ENCODE measurements at places on chromosomes 16 and 17.

- no peak overlapping the region for H3K4me3 ChIP-seq
- DNase-seq = no peak
- H3K36me3 ChIP-seq = no peaks in the 10 kb centered on the region
- no peaks in the 10 kb centered on the region for H3K27me3 ChIP-seq
These were observed 21.2 kb downstream of the ATP6V0D1 start for GRCh38 chr16:67459861-67460150.

- H3K36me3 ChIP-seq = peaks cover 4% of the 10 kb centered on the region
- DNase-seq = peak; percentile 21
- peak overlapping the region; percentile 24 for H3K4me3 ChIP-seq
- H3K4me1 ChIP-seq = peaks cover 25% of the 10 kb centered on the region
- peaks cover 63% of the 10 kb centered on the region for H3K27me3 ChIP-seq
These were observed 3.7 kb upstream of the CBX8 start for GRCh38 chr17:79800325-79801155.

DNA sequence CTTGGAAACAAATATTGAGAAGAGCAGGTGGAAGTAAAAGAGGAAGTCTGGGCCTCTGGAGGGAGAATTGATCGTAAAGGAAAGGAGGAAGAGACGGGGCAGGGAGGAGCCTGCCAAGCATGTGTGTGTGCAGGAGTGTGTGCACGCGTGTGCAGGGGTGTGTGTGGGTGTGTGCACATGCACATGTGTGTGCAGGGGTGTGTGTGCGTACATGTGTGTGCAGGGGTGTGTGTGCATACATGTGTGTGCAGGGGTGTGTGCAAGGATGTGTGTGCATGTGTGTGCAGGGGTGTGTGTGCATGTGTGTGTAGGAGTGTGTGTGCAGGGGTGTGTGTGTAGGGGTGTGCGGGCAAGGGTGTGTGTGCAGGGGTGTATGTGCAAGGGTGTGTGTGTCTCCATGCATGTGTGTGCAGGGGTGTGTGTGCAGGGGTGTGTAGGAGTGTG is 10.0 kb downstream of the CEP295NL start:
- peaks cover 28% of the 10 kb centered on the region for H3K4me1 ChIP-seq
- DNase-seq = no peak
- peaks cover 27% of the 10 kb centered on the region for H3K36me3 ChIP-seq
- no peak overlapping the region for H3K27ac ChIP-seq
- H3K4me3 ChIP-seq = no peak overlapping the region

DNA sequence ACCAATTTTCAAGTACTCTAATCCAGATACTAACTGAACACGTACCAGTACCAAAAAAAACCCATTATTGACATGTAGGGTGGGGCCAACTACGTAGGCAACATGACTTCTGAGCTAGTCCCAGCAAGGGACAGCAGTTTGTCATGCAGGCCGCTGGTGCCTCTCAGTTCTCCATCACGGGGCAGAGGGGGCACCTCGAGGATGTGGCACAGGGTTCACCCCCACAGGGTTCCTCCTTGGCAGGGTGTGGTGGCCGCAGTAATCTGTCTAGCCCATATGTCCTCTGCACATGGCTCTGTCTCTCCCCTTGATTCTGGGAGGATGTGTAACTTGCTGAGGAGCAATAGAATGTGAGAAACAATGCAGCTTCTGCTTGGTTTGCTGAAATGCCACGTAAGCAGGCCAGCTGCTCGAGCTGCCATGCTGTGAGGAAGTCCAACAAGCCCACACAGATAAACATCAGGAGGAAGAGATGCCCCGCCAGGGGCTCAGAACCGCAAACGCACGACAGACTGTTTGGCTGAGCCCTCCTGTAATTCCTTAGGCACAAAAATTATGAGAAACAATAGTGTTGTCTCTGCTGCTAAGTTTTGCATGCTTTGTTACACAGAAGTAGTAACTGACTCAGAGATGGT is 62.4 kb downstream of the NT5M start:
- H3K4me1 ChIP-seq = peaks cover 5% of the 10 kb centered on the region
- H3K27me3 ChIP-seq = peaks cover 44% of the 10 kb centered on the region
- H3K27ac ChIP-seq = no peak overlapping the region
- H3K4me3 ChIP-seq = no peak overlapping the region

- no peak for DNase-seq
- peaks cover 39% of the 10 kb centered on the region for H3K4me1 ChIP-seq
- H3K4me3 ChIP-seq = no peak overlapping the region
These were observed 91.3 kb downstream of the WWP2 start for GRCh38 chr16:69853481-69853880.

DNA sequence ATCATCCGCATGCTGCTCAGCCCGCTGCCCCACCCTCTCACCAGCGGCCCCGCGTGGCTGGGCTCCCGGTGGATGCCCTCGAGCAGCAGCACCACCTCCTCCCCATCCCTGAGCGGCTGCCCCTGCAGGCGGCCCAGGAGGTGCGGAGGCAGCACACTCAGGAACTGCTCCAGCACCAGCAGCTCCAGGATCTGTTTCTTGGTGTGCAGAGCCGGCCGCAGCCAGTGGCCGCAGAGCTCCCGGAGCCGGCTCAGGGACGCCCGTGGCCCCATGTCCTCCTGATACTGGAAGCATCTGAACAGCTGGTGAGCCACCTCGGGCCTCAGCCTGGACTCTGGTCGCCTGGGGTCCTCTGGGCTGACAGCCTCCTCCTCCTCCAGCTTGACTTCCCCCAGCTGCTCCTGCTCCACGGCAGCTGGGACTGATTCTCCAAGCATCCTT is 6.6 kb downstream of the ZSCAN10 start:
- no peak overlapping the region for H3K4me3 ChIP-seq
- no peak for DNase-seq
- H3K36me3 ChIP-seq = no peaks in the 10 kb centered on the region
- peaks cover 26% of the 10 kb centered on the region for H3K27me3 ChIP-seq
- peaks cover 7% of the 10 kb centered on the region for H3K4me1 ChIP-seq

DNA sequence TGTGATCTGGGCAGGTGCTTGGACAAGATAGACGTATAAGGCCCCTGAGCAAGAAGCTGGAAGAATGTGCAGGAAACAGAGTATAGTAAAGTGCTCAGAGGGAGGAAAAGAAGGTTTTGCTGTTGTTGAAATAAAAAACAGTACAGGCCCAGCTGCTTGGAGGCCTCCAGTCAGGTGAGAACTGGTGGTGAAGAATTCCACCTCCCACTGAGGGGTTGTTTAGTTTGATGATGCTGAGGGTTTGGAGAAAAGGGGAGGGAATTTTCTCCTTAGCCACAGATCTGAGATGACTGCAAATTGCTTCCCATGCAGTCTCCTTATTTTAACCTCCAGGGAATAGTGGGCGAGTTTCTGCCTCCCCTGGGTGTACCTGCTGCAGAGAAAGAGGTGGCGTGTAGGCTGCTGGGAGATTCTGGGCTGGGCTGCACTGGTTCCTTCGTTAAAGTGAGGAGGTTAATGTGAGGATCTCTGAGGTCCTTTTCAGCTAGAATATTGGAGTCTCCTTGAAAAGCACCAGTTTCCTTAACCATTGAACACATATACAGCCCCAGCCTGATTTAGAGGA is 25.8 kb downstream of the SMPD3 start:
- DNase-seq = no peak
- H3K4me1 ChIP-seq = peaks cover 6% of the 10 kb centered on the region
- H3K36me3 ChIP-seq = no peaks in the 10 kb centered on the region
- H3K27ac ChIP-seq = no peak overlapping the region
- peaks cover 24% of the 10 kb centered on the region for H3K27me3 ChIP-seq
- H3K4me3 ChIP-seq = no peak overlapping the region

- H3K27me3 ChIP-seq = peaks cover 2% of the 10 kb centered on the region
- peaks cover 17% of the 10 kb centered on the region for H3K4me1 ChIP-seq
- no peak overlapping the region for H3K27ac ChIP-seq
- H3K4me3 ChIP-seq = peak overlapping the region; percentile 88
- H3K36me3 ChIP-seq = no peaks in the 10 kb centered on the region
These were observed 539 bp downstream of the LRRC45 start for GRCh38 chr17:82023447-82024241.

GRCh38 chr17:63635787-63636186 is 13.6 kb downstream of the MAP3K3 start:
- H3K27ac ChIP-seq = no peak overlapping the region
- peaks cover 16% of the 10 kb centered on the region for H3K36me3 ChIP-seq
- DNase-seq = no peak
- no peak overlapping the region for H3K4me3 ChIP-seq
- H3K27me3 ChIP-seq = no peaks in the 10 kb centered on the region
- peaks cover 9% of the 10 kb centered on the region for H3K4me1 ChIP-seq

- peaks cover 3% of the 10 kb centered on the region for H3K27me3 ChIP-seq
- no peaks in the 10 kb centered on the region for H3K36me3 ChIP-seq
These were observed at the start of gene ERBB2 for GRCh38 chr17:39699818-39700147. ERBB2 (plus strand) TSS chr17:39700064; CDS start chr17:39700239, 175 bp downstream.

DNA sequence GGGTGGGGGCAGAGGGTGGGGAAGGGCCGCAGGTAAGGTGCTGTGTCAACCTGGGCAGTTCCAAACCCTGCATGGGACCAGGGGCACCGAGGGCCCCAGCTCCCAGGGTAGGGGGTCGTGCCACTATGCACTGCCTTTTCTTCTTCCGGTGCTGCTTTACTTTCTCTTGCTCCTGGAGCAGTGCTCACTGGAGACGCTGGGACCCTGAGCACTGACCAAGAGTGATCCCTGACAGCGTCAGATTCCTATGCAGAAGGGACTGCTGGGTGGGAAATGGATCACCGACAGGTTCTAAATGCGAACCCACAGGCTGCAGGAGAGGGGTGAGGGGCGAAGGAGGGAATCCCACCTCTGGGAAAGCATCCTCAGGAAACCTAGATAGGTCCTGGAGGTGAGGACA is 470.1 kb downstream of the SOX9 start:
- DNase-seq = no peak
- peaks cover 32% of the 10 kb centered on the region for H3K4me1 ChIP-seq
- peak overlapping the region; percentile 95 for H3K4me3 ChIP-seq
- no peaks in the 10 kb centered on the region for H3K36me3 ChIP-seq
- peak overlapping the region; percentile 55 for H3K27ac ChIP-seq

GRCh38 chr16:74991593-74992403 is 6.9 kb upstream of the WDR59 start:
- no peak for DNase-seq
- no peaks in the 10 kb centered on the region for H3K36me3 ChIP-seq
- H3K27me3 ChIP-seq = peaks cover 2% of the 10 kb centered on the region

DNA sequence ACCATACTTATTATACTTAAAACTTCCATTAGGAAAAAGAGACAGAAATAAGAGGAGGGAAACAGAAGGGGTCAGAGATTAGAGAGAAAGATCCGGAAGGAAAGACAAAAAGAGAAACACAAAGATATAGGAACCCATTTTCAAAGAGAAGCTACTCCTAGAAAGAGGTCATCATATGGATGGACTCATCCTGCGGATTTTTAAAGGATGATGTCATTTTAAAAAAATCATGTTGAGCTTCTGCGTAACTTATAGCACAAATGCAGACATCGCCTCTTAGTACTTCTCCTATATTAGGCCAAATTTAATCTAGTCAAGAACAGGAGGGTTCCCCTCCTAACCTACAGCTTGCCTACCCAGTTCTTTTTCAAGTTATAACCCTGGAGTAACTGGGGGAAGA is 18.1 kb downstream of the EFTUD2 start:
- H3K27ac ChIP-seq = peak overlapping the region; percentile 24
- no peak for DNase-seq
- no peaks in the 10 kb centered on the region for H3K27me3 ChIP-seq
- no peak overlapping the region for H3K4me3 ChIP-seq
- peaks cover 19% of the 10 kb centered on the region for H3K36me3 ChIP-seq

DNA sequence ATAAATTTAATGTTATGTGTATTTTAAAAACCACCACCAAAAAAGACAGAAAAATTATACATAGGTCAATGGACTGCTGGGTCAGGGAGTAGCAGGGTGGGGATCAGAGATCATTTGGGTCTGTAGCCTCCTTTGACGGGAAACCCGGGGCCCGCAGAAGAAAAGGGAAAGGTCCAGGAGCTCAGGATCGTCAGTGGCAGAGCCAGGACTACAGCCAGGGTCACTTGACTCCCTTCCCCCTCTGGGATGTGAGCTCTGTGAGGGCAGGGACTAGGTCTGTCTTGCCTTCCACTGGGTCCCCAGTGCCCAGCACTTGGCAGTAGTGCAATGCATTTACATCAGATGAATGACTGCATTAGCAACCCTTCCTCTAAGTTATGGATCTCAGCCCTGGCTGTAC is 62.1 kb downstream of the TOM1L2 start:
- H3K4me1 ChIP-seq = peaks cover 41% of the 10 kb centered on the region
- no peaks in the 10 kb centered on the region for H3K27me3 ChIP-seq
- no peak overlapping the region for H3K27ac ChIP-seq
- no peak overlapping the region for H3K4me3 ChIP-seq

DNA sequence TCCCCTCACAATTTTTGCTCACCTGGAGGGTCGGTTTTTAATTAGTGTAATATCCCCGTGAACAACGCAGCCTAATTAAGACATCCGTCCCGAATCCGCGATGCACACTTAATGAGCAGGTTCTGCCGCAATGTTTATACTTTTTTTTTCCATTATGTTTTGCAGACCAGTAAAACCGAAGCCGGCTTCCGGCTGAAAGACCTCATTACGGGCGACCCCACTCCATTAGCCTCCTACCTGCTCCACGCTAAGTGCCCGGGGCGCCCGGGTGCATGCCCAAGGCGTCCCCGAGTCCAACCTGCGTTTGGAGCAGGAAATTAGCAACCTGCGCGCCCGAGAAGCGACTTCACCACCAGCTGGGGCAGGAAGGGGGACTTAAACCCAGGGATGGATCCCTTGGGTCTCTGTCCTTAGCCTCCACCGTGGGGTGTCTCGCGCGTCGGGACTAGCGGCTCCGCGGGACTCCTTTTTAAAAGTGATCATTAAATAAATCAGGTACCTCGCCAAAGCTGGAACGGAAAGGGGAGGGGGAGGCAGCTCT is 1.7 kb downstream of the RBFOX3 start:
- H3K36me3 ChIP-seq = no peaks in the 10 kb centered on the region
- no peak overlapping the region for H3K27ac ChIP-seq
- H3K27me3 ChIP-seq = peaks cover 19% of the 10 kb centered on the region
- H3K4me1 ChIP-seq = no peaks in the 10 kb centered on the region

- DNase-seq = no peak
- H3K4me3 ChIP-seq = no peak overlapping the region
- no peaks in the 10 kb centered on the region for H3K27me3 ChIP-seq
- no peaks in the 10 kb centered on the region for H3K36me3 ChIP-seq
- H3K4me1 ChIP-seq = no peaks in the 10 kb centered on the region
These were observed 82.6 kb upstream of the CNTNAP4 start for GRCh38 chr16:76194616-76195015.

- peak overlapping the region; percentile 99 for H3K27ac ChIP-seq
- peak overlapping the region; percentile 98 for H3K4me3 ChIP-seq
- DNase-seq = peak; percentile 97
- H3K4me1 ChIP-seq = peaks cover 70% of the 10 kb centered on the region
- H3K36me3 ChIP-seq = peaks cover 43% of the 10 kb centered on the region
These were observed 49.7 kb downstream of the TUBD1 start for GRCh38 chr17:59842901-59843652.
